ENCODE measurements at places on chromosomes 11 and 22.
A peak's percentile ranks its signal among the peaks of the same experiment; 100 is the strongest.

DNA sequence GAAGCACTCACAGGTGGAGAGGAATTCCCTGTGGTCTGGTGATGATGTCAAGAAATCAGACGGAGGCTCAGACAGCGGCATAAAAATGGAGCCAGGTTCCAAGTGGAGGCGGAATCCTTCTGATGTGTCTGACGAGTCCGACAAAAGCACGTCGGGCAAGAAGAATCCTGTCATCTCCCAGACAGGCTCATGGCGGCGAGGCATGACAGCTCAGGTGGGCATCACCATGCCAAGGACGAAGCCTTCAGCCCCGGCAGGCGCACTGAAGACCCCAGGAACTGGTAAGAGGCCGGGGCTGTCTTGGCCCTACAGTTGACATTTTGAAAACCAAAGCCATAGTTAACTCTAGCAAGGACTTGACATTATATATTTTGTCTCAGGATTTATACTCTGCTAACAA lies 116.3 kb downstream of the DBX1 start:
- no peaks in the 10 kb centered on the region for H3K4me1 ChIP-seq
- DNase-seq: no peak
- H3K27ac ChIP-seq: no peak overlapping the region
- H3K4me3 ChIP-seq: no peak overlapping the region
- H3K27me3 ChIP-seq: peaks cover 6% of the 10 kb centered on the region
- no peaks in the 10 kb centered on the region for H3K36me3 ChIP-seq

DNA sequence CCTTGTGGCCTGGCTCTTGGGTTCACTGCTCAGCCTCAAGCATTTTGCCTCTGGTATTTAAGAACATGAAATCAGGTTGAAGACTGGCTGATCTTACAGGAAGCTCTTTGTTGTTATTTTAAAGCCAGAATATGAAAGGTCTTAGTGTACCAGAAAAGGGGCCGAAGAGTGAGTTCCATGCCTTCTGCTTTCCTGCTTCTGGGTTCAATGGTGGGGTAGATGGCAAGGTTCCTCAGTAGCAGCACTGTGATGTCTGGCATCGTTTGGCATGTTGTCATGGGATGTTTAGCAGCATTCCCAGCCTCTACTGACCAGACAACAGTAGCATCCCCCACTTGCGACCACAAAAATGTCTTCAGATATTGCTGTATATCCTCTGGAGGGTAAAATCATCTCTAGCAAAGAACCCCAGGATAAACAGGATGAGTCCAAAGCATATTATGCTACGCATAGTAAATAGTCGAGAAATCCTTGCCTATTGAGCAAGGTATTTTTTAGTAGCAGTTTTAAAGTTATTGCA lies 2.4 kb downstream of the VPS26B start:
- peaks cover 3% of the 10 kb centered on the region for H3K27me3 ChIP-seq
- no peak for DNase-seq
- H3K36me3 ChIP-seq: peaks cover 16% of the 10 kb centered on the region
- H3K27ac ChIP-seq: no peak overlapping the region
- peak overlapping the region; percentile 91 for H3K4me3 ChIP-seq

DNA sequence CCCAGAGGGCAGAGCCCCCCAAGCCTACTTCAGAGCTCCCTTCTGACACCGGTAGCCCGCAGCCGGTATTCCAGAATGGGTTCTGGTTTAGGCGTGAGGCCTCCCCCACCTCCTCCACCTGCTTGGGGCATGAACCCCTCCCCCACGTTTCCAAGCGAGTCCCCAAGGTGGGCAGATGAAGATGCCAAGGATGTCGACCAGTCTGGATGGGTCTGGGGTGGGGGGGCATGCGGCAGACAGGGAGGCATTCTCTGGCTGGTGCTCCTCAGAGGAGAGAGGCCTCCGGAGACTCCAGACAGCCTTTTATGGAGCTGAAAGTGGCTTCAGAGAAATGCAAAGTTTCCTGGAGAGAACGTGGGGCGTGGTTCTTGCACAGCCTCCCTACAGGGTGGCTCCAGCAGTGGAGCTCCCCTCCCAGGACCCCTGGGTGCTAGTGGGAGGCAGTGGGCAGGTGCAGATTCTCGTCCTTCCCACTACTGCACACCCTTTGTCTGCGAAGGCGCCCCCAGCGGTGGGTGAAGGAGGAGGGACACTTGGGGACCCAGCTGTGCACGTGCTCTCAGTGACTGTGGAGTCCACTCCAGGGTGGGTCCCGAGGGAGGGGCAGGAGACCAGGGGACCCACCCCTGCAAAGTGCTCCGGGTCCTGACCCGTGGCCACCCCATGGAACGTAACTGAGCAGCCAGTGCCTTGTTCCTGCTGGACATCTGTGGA lies 4.2 kb downstream of the CCND1 start:
- no peak overlapping the region for H3K27ac ChIP-seq
- no peak for DNase-seq
- H3K4me1 ChIP-seq: peaks cover 13% of the 10 kb centered on the region
- no peak overlapping the region for H3K4me3 ChIP-seq

GRCh38 chr11:58330861-58331260 lies 28.0 kb downstream of the OR5B17 start:
- DNase-seq: no peak
- H3K27ac ChIP-seq: no peak overlapping the region
- H3K4me3 ChIP-seq: no peak overlapping the region
- no peaks in the 10 kb centered on the region for H3K36me3 ChIP-seq
- no peaks in the 10 kb centered on the region for H3K4me1 ChIP-seq

DNA sequence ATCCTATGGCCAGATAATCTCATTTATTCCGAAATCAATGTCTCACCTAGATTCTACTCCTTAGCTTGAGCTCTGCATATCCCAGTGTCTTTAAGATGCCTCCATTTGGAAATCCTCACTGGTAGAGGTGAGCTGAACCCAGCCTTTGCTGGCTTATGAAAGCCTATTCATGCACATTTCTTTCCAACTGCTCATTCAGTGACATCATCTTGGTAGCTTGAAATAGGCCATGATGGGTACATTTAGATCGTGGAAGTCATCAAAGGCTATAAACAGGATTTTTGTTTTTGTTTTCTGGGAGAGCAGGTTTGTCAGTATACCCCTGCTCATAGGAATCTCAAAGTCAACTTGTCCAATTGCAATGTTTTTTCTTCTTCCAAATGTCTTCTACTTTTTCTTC lies 6.0 kb downstream of the NXPE1 start:
- no peaks in the 10 kb centered on the region for H3K4me1 ChIP-seq
- no peak for DNase-seq
- no peak overlapping the region for H3K4me3 ChIP-seq

DNA sequence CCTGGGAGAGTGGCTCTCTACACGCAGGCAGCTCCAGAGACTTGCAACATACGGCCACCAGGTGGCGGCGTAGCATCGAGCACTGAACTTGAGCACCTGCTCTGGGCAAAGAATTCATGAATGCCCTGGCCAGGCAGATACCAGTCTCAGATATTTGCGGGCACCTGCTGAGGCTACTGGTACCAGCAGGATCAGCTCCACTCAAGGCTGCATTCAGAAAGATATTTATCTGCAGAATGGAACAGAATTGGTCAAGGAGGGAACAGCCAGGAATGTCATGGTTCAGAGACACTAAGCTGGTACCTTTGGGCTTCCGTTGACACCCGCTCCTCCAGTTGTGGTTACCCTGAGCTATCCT lies 10.8 kb upstream of the CCDC86 start:
- H3K4me1 ChIP-seq: peaks cover 2% of the 10 kb centered on the region
- H3K27ac ChIP-seq: no peak overlapping the region
- no peaks in the 10 kb centered on the region for H3K36me3 ChIP-seq
- no peaks in the 10 kb centered on the region for H3K27me3 ChIP-seq

GRCh38 chr22:42993651-42994275 lies 21.2 kb downstream of the PACSIN2 start:
- no peaks in the 10 kb centered on the region for H3K36me3 ChIP-seq
- H3K4me1 ChIP-seq: peaks cover 48% of the 10 kb centered on the region
- no peak overlapping the region for H3K27ac ChIP-seq
- H3K27me3 ChIP-seq: no peaks in the 10 kb centered on the region
- no peak for DNase-seq
- H3K4me3 ChIP-seq: no peak overlapping the region
